ENCODE measurements at places on chromosomes 3 and 15.

GRCh38 chr3:113552851-113553250 is 20.5 kb downstream of the SIDT1 start:
- DNase-seq, result no peak

- DNase-seq, result no peak
Measured at GRCh38 chr3:155560594-155560993, 184.3 kb downstream of the PLCH1 start.

GRCh38 chr3:123344907-123345594 is 103.8 kb downstream of the ADCY5 start:
- no peak for DNase-seq

DNA sequence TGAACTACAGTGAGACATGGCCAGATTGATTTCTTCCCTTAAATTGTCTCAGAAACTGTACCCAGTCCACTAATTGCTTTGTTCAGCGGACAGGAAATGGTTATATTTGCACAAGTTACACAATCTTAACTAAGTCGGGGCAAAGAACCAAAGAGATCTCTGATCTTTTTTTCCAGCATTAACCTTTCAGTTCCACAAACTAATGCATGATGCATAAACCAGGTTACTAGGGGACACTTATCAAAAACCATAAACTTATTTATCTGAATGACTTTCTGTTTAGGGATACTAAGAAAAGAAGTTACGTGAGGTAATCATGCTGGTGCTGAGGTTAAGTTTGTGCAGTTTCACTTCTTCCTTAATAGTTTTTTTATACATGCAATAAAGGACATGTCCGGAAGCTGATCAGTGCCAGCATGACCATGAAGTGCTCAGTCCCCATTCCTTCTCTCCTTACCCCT is 22.4 kb downstream of the FNDC3B start:
- DNase-seq, result no peak

DNA sequence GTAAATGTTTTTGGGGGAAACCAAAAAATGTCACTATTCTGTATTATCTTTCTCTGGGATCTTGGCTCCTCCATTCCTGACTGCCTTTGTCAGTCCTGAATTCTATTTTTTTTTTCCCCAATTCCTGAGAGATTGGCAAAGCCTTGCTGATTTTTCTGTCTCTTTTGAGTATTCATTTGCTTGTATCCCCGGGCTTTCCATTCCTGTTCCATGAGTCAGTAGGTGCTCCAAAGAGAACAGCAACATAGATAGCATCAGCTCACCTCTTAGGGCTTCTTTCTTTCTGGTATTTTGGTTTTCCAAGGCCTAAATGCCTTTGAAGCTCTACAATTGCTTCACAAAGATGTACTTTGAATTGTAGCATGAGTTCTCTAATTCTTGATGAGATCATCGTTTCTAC is 271.7 kb upstream of the LRRC3B start:
- no peak for DNase-seq

- DNase-seq, result no peak
Measured at GRCh38 chr3:2684046-2684445, 426.1 kb downstream of the IL5RA start.

DNA sequence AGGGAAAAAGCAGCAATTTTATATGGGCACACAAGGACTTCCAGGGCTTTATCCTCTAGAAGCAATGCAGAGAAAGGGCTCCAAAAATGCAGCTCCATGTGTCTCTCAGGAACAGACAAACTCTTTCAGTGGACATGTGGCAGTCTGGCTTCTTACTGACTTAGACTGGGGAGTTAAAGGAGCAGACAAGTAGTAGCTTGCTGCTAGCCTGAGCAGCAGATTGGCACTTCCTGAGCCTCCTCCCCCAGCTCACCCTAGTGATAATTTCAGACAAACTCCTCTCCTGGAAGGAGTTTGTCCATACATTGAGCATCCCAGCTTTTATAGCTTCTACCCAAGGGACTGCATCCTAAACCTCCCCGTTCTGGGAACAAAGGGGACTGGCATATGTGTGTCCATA is 101.7 kb upstream of the MANF start:
- DNase-seq, result no peak

DNA sequence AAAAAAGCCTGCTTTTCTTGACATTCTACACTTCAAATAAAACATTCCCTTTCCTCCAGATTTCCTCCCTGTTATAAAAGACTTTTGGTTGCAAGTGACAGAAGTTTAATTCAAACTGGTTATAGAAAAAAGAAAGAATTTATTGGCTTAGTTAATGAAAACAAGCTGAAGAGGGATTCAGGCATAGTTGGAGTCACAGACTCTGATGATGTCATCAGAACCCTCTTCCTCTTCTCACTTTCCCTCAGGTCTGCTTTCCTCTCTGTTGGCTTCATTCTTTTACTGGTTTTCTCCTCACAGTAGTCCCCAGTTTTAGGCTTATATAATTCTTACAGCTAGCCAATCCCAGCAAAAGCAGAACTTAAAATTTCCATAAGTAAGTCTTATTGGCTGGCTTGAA is 32.0 kb upstream of the MBNL1 start:
- no peak for DNase-seq

DNA sequence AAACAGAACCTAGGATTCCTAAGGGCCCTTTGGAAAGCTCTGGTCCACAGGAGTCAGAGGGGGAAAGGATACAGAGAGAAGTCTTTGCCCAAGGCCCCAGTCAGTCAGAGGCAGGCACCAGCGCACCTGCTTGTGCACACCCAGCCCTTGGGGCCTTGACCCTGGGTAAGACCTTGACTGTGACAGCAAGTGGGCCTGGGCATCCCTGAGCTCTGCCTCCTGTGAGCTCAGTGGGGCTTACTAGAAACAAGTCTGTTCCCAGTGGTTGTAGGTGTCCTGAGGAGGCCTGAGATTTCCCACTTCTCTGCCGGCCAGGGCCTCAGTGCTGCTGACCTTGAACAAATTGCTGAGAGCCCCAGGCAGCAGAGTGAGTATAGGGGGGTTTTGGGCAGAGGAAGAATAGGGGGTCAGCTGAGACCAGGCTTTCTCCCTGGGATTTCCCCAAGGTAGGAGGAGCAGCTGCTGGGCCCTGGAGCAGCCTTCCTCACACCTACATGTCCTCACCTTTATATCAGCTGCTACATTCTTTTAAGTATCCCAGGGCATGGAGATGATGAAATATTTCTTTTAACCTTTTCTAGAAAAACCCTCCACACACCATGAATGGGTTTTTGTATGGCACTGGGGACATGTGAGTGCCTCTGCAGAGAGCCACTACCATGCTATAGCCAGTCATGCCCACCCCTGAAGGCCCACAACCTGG is 9.7 kb upstream of the DAG1 start:
- no peak for DNase-seq

DNA sequence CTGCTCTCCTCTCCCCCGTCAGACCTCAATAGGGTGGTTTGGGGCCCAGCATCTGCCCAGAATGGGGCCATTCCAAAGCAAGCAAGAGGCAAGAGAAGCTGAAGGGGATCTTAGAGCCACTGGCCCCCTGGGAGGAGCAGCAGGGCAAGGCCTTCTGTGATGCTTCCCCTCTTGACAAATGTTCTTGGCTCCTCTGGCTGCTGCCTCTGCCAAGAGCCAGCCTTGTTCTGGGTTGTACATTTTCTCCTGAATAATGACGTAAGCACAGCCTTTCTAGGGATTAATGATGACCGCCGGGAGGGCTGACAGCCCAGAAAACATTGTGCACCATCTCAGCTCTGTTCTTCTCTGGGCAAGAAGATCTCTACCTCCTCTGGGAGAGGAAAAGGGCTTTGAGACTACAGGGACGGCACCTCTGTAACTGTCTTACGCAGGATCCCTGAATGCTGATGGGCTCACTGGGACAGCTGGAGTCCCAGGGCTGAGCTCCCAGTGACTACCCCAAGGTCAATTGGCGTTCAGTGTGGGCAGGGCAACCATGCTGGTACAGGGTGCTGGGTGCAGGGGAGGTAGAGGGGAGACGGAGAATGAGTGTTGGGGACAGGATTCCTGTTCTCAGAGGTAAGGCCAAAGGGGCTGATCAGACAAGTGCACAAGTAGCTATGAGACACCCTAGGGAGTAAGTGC is 253.3 kb downstream of the FAM43A start:
- no peak for DNase-seq

GRCh38 chr3:102129760-102130608 is 280.7 kb downstream of the NFKBIZ start:
- DNase-seq, result no peak

DNA sequence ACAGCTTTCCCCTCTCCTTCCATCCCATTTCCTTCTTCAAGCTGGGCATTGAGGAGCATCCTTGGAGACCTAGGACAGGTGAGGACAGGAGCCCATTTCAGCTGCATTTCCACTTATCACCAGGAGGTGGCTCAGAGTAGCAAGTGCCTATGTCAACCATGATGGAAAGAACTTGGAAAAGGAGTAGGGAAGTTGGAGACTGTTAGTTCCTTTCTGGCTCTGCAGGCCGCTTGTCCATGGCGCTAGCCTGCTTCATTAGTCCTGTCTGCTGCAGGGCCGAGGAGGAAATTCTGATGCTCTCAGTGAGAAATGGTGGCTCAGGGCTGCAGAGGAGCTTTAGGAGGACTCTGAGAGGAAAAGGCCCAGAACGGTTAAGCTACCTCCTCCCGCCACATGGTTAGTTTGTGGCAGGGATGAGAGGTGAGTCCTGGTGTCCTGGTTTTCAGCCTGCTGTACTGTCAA is 7.0 kb upstream of the CD276 start:
- peak; percentile 44 for DNase-seq

- no peak for DNase-seq
Measured at GRCh38 chr15:27170851-27171250, 199.9 kb downstream of the GABRG3 start.

DNA sequence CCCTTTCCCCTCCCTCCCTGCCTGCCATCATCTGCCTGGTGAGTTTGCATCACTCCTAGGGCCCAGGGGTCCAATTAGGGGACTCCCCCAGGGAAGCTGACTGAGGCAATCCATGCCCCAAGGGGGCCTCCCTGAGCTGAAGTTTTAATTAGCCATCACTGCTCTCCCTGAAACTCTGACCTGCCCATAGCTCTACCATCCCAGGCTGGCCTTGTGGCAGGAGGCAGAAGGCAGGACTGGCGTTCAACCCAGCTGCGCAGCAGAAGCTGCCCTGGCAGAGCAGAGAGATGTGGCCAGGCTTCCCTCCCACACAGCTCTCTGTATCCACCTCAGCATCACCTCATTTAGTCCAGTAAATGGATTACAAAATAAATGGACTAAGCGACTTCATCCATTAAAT is 7.7 kb upstream of the C15orf39 start:
- no peak for DNase-seq

- no peak for DNase-seq
Measured at GRCh38 chr15:78374436-78375393, 34.6 kb downstream of the CRABP1 start.

DNA sequence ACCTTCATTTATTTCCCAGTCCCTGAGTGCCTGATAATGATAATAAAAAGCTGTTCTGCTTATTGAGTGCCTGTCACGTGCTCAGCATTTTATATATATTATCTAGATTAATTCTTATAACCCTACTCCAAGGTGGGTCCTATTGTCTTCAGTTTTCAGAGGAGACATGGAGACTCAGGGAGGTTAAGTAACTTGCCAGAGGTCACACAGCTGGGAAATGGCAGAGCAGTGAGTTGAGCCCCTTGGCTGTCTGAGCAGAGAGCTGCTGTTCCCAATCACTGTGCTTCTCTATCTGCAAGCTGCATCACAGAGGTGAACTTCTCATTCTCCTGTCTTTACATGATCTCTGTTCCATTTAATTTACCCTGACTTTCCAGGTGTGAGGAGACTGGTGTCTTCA is 32.3 kb upstream of the MRPS22 start:
- DNase-seq, result no peak

DNA sequence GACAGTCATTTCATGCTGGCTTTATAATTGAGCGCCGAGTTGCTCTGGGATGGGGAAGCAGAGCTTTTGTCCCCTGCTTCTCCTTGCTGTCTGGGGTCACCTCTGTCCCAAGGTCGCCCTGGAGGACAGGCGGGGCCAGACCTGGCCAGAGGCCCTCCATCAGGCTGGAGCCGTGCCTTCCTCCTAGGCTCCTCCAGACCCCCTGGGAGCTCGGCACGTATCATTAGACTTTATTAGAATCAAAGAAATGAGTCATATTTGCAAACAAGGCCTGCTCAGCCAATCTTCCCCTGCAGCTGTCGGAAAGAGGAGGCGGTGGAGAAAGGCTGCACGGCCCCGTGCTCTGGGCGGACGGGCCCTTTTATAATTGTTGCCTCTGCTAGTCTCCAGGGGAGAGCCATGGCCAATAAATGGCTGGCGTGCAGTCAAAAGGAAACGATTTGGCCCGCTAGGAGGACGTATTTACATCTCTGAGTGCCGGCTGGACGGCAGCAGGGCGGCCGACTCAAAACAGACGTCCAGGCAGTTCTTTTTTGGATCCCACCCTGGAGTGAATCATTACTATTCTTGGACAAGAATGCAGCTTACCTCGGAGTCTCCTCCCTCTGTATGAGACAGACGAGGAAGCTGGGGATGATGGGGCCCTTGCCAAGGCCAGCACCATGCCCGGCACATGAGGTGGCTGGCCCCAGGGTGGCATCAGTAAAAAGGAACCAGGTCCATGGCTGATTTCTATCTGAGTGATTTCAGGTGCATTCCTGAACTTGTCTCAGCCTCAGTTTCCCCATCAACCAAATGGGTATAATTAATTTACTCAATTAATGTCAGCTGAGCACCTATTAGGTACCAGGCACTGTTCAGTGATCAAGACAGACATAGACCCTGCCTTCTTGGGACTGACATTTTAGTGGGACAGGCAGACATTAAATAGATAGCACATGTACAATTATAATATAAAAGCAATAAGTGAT is 50.6 kb downstream of the SLC6A6 start:
- DNase-seq, result peak; percentile 94

- DNase-seq, result no peak
Measured at GRCh38 chr15:40793216-40793989, 13.5 kb upstream of the ZFYVE19 start.

DNA sequence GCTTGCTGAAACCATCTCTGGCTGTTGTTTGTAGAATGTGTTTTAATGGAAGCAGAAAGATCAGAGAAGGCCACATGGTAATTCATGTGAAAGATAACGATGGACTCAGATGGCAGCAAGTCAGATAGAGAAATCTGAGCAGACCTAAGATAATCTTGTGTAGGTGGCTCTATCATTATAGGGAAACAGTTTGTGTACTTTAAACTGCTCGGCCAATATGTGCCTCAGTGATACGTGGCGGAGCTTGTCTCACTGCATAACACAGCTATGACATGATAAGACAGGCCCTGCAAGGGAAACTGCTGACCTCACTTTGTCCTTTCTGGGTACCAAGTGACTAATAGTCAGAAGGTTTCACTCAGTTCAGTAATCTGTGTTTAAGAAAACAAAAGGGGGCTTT is 51.0 kb downstream of the MME start:
- no peak for DNase-seq

DNA sequence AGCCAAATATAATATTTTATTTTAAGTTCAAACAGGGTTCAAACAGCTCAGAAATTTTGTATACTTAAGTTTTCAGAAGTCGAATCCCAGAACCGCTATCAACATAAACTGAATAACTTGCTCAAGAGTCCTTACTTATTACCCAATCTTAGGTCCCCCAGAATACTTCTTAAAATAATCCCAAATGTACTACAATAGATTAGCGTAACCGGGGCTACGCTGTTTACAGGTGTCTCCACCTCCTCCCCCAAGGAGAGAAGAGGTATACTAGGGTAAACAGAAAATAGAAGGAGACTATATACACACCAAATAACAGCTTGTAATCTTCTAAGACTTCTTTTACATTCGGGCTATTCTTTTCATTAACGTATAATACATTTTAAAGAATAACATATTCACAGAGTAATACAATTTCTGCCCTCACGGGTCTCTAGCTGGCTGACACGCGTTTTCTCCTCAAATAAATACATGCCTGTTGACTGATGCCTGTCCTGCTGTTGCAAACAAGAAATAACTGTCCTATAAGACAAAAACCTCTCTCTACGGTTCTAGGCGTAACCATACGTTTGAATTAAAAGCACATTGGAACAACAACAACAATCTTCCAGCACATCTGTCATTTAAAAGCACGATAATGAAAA is 1.3 kb downstream of the DENND4A start:
- DNase-seq, result peak; percentile 73
